Activated CD8-positive, alpha-beta memory T cell treated with anti-CD3 and anti-CD28 coated beads for 1 hour (primary cell): ENCODE measurements at places on chromosomes 7 and 10.

GRCh38 chr7:139936760-139937310 lies 107.8 kb downstream of the TBXAS1 start:
- DNase-seq = no peak

DNA sequence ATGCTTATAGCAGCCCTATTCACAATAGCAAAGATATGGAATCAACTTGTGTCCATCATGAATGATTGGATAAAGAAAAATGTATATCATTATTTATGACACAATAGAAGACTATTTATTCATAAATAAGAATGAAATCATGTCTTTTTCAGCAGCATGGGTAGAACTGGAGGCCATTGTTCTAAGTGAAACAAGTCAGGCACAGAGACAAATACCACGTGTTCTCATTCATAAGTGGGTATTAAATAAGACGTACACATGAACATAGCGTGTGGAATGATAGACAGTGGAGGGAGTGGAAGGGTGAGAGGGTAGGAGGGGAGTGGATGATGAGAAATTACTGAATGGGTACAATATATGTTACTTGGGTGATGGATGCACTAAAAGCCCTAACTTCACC lies 762.4 kb downstream of the REEP3 start:
- no peak for DNase-seq

DNA sequence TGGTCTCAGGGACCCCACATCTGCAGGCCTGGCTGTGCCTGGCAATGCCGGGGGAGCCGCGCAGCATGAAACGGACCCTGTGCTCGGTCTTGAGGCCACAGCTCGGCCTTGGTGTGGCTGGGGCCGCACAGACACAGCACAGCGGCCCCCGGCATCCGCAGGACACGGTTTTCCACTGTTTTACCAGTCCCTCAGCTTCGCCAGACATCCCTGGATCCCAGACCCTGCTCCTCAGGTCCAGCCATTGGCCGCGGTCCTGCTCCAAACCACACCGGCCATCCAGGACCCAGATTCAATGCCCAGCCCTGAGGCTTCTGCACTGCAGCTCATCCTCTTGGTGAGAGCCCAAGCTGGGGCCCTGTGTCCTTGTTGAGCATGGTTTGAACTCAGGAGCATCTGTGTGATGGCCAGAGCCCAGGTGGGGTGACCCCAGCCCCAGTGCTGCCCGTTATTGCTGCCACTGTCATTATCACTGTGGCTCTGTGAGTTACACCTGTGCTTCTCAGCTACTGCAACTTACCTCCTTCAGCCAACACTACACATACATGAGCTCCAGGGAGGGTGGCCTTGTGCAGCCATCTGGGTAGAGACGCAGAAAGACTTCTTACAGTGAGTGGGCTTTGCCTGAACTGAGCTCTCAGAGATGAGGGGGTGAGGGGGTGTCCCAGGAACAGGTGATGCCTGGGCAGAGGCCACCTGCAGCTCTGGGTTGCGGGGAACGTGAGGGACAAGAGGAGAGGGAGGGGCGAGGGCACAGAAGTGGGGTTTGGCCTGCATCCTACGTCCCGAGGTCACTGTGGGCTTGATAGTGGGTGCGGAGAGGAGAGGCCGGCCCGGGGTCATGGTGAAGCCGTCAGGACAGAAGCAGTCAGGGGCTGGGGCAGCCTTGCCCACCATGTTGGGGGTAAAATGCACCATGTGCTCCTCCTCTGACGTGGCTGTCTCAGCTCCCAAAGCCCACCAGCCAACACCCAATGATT lies 567.6 kb downstream of the PTPRN2 start:
- DNase-seq = no peak

DNA sequence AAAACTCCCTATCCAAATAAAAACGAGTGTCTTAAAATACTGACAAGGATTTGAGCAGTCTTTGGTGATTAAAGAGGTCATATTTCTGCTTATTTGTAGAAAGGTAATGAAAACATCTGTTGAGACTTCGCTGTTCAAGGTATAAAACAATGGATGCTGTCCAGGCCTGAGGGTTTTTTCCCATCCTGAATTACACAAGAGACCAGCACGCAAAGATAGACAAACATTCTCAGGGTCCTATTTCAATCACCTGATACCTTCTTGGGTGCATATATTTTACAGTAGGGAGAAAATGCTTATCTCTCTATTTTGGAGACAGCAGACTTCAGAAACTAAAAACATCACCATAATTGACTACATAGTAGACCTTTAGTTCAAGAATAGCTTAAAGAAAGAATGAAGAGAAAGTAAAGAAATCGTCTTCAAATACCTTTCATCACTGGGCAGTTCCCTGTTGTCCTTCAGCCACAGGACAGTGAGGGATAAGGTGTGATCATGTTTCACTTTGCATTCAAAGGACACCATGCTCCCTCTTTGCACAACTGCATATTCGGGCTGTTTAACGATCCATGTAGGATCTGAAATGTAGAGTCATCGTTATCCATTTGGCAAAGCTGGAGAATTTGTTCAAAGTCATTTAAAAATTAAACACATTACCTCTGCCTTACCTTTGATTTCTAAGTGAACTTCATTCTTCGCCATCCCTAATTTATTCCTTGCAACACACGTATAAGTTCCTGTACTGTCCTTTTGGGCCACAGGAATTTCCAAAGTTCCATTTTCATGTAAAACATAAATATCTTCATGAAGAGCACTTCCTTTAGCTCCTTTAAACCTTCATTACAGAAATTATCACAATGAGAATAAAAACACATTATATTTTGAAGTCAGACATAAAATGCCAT lies 63.7 kb upstream of the LAMB4 start:
- no peak for DNase-seq

DNA sequence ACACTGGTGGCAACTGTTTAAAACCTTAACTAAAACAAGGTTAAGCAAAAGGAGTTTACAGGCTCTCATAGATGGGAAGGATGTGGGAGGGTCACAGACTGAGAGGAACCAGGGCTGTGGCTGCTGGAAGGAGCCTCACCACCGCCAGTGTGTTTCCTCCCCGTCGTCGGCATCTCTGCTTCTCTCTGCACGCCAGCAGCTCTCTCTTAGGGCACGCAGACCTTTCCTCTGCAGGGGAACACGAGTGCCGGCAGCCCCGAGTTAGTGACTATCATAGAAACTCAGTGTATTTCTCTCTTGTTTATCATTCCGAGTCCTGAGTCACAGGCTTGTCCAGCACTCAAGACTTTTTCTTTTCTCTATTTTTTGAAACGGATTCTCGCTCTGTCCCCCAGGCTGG lies 8.1 kb upstream of the SH2D4B start:
- DNase-seq = peak; percentile 21
